ENCODE measurements at places on chromosomes 6 and 20.

DNA sequence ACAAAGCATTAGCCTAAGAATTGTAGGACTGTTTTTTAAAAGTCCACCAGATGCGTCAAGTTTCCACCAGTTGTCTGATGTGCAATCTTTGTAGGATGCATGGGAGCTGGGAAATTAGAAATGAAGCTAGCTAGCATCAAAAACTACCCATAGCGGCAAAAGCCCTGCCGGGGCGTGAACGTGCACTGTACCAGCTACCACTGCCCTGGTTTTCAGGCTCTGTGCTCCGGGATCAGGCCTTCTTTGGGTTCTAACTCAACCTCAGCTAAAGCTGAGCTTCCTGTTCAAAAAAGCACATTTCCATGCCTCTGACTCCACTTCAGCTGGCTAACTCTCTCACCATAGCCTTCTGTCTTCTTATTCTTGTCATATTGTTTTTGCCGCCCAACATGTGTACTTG lies 26.9 kb upstream of the FUCA2 start:
- DNase-seq = no peak

- DNase-seq = no peak
Measured at GRCh38 chr20:33287884-33288283, 4.9 kb downstream of the BPIFB1 start.

- no peak for DNase-seq
Measured at GRCh38 chr6:70901324-70901723, 55.5 kb downstream of the B3GAT2 start.

- no peak for DNase-seq
Measured at GRCh38 chr6:162973151-162973872, 245.5 kb downstream of the PACRG start.

GRCh38 chr20:5131502-5131901 lies 4.7 kb downstream of the CDS2 start:
- DNase-seq = no peak

- DNase-seq = no peak
Measured at GRCh38 chr20:49024220-49024619, 21.9 kb upstream of the CSE1L start.

All from stimulated activated CD4-positive, alpha-beta T cell treated with anti-CD3 and anti-CD28 coated beads, Interleukin-2, amount 100 ng/mL, for 24 hours (primary cell).